Mammary microvascular endothelial cell (primary cell): ENCODE measurements at places on chromosomes 5 and 9. TPM values are rescaled to one million over a fixed set of nuclear protein-coding genes. Genes with fewer than 3 reads are reported as not detected.

Gene TIFAB
- total RNA-seq: not detected in 2 replicates

Gene GPR150
- 1.5 and 1.9 TPM in 2 replicates for total RNA-seq

Gene SV2C
- total RNA-seq: not detected in 2 replicates

Gene GIN1
- 3.7 and 5.0 TPM in 2 replicates for total RNA-seq

Gene CARTPT
- not detected in 2 replicates for total RNA-seq

Gene PELO
- 19.9 and 25.6 TPM in 2 replicates for total RNA-seq

Gene EGFL7
- 902 and 1,153 TPM in 2 replicates for total RNA-seq

Gene MLANA
- total RNA-seq: not detected in 2 replicates

Gene CCDC183
- not detected in 2 replicates for total RNA-seq

Gene IRX1
- not detected in 2 replicates for total RNA-seq

Gene F12
- 0.89 and 1.4 TPM in 2 replicates for total RNA-seq

Gene PLAC8L1
- not detected in 2 replicates for total RNA-seq

Gene PCDHAC2
- total RNA-seq: 0.64 and 0.73 TPM in 2 replicates

Gene ITK
- total RNA-seq: not detected in 2 replicates

Gene RXRA
- total RNA-seq: 20.9 and 22.4 TPM in 2 replicates

Gene C9orf153
- total RNA-seq: not detected in 2 replicates

Gene DMRT2
- not detected in 2 replicates for total RNA-seq

Gene PCDHB16
- total RNA-seq: under 0.01 and 0.25 TPM in 2 replicates

Gene STK10
- total RNA-seq: 40.8 and 43.8 TPM in 2 replicates
